ENCODE measurements at places on chromosomes 16 and 17.
A peak's percentile ranks its signal among the peaks of the same experiment; 100 is the strongest.

DNA sequence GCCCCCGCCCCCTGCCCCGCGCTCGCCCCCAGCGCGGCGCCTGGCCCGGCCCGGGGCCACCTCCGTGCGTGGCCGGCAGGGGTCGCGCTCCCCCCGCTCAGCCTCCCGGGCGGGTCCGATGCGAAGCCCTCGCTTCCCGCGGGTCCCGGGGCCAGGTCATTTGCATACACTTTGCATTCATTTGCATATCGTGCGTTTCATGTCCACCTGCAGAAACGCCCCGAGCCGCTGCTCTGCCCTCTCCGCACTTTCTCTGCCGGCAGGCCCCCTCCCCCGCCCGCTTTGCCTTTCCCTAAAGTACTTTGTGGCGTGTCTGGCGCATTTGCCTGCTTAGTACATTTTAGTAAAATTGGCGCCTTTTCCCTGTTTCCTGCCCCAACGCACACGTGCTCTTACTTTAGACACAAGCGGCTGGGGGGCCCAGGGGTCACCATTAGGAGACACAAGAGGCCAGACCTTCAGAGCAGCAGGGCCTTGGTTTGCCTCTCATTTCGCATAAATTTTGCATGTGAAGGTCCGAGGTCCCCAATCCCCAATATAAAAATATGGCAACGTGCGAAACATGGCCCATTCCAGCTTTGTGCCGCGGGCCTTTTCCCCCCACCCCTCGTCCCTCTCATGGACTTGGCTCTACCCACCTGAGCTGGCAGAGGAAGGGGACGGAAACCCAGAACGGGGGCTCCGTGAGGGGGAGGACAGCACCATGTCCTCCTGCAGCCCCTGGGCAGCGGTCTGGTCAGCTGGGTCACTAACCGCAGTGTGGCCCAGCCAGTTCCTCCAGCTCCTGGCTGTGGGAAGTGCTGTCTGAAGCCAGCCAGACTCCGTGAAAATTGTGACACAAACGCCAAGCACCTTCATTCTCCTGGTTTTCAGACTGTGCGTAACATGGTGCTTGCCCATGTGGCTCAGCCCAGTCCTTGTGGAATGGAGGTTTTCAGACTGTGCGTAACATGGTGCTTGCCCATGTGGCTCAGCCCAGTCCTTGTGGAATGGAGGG, 34.8 kb downstream of the CBFA2T3 start:
- DNase-seq: no peak

DNA sequence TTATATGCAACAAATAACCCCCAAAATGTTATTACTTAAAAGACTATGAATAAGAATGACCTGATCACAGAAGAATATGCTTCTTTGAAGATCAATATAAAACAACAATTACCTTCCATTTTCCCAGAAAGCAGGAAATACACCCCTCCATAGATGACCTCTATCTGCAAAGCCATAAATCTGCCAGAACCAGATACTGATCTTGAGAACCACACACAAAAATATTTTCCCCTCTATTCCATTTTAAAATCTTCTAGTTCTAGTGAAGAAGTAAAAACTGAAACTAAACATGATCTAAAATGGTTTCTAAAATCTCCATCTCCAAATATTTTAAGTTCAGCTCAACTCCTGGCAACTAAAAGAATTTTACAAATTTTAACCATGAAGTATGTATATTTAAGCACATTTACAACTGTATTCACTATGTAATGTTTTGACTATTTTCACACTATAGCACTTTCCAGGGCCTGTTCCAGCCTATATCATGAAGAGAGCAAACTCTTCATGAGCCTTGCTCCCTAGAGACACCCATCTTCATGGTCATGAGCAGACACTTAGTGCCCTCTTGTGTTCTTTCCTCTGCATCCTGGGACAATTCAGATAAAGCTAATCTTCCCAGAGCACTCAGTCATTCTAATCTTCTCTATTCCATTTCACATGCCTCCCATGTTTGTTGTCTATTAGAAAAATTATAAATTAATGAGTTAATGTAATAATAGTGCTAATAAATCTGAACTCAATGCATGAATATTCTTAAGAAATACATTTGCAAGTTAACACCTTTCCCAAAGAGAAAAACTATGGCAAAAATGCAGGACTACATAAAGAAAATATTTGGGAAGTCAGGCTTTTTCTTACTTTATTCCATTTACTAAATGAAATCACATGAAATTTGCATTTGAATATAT, 87.0 kb downstream of the HELZ start:
- peak; percentile 44 for DNase-seq

DNA sequence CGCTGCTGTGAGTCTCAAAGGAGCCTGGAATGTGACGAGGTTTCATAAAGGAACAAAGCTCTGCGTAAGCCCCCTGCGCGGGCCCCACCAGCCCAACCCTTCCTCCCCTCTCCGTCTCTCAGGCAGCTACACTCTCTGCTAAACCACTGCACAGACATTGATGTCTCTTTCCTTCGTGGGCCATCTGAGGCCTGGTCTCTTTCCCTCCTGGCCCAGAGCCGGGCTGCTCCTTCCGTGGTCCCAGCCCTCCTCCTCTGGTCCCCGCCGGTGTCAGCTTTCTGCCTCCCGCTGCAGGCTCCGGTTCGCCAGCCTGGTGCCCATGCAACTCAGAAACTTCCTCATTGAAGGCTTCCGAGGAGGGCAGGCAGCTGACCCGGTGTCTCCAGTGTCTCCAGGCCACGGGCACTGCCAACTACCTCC, 7.4 kb downstream of the SCARF1 start:
- no peak for DNase-seq

DNA sequence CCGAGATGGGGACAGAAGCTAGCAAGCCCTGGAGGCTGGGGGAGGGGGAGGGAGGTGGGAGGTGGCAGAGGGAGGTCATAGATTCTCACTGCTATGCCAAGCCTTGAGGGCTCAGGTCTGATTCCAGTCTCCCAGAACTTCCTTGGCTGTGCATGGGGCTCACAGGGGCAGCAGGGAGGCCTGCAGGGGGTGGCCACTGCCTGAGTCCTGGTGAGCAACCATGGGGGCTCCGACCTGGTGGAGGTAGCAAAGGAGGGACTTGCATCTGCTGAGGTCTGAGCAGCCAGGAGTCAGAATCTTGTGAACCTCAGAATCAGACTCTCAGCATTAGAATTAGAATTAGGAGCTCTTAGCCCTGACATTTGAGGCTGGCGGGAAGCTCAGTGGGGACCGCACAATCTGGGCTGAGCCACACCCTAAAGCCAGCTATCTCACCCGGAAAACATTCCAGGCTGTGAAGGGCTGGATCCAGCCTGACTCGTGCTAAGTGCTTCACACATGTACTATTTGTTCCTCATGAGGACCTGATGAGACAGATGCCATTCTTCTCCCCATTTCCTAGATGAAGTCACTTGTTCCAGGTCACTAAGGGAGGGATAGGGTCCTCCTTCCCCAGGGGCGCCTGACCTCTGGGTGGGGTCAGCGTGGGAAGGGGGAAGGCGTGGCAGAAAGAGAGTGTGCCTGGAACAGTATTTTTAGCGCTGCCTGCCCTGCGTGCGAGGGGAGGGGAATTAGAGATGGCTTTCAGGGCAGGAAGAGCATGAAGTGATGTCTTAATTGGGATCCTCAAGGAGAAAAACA, 17.3 kb upstream of the KCNJ12 start:
- no peak for DNase-seq

Measured in mesenchymal stem cell (in vitro differentiated cells and primary cell).